ENCODE measurements at places on chromosomes 3 and 15.

DNA sequence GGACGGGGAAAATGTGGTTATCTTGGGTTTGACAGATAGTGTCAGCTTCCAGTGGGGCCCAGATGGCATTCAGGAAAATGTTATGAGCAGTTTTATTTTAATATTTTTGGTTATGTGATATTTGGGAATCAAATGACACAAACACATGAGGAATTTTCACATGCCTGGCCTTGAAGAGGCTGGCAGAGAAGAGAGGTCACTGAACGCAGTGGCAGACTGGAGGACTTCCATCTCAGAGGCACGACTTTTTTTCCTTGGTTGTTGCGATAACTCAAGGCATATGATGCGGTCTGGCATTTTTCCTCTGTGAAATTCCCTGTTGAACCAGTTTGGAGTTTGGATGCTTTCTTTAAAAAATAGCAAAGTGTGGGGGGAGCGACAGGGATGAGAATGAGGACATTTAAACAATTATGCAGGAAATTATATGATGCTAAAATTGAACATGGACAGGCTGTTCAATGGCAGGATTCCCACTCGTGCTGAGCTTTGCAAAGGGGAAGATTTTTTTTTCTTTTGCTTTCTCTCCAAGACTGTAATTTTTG is 36.9 kb upstream of the ARPP21 start:
- DNase-seq, result no peak

GRCh38 chr15:101090428-101090790 is 161.4 kb downstream of the CHSY1 start:
- DNase-seq, result no peak

DNA sequence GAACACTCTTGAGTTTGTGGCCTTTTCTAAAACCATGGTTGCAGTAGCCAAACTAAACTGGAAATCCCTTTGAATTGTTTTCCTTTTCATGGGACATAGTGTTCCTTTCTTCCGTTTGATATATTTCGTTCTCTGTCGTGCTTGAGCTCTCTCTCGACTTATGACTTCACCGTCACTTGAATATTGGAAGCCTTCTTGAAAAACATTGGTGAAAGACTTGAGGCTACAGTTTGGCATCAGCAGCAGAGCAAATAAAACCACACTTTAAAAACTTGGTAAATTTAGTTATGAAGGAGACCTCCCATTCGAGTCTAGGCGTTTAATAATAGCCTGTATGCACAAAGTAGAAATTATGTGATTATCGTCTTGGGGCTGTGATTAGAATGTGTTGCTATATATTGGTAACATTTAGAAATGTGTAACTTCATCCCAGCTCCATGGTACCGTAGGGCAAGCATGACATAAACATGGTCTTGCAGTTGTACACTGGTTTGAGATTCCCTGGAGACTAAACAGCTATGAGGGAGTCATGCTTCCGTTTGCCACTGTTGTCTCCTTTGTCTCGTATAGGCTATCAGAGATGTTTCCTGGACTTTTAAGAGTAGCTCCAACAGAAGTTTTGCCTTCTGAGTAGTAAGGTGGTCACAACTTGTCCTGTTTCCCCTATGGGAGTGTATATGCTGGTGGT is 122.3 kb downstream of the PTPRG start:
- no peak for DNase-seq

GRCh38 chr15:20340931-20341661 is 200.5 kb downstream of the GOLGA6L6 start:
- no peak for DNase-seq

- no peak for DNase-seq
These were observed 20.9 kb downstream of the OCA2 start for GRCh38 chr15:28078191-28078719.

DNA sequence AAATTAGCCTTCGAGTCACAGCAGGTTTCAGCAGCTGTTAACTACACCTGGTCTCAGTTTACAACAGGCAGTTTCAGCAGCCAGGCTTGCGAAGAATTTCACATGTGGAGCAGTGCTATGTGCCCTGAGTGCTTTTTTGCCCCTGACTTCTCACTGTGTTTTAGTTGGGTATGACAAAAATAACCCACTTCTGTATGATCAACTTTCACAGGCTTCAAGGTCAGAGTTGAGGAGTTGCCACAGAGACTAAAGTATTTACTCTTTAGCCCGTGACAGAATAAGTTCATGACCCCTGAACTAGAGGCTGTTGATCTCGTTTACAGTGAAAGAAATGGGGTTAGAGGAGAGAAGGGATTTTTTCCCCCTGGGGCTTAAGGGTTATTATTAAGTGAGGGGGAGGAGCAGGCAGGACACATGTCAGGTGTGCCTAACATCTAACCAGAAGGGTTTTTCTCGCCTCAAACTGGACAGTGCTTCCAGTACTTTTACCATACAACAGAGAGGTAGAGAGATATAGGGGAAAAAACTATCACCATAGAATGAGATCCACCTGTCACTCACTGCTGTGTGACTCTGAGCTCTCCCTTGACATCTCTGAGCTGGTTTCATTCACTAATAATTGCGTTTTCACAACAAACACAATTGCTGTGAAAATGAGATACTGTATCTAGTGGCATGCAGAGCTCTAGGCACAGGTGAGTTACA is 14.0 kb upstream of the TOPBP1 start:
- no peak for DNase-seq
